Activated CD8-positive, alpha-beta memory T cell treated with anti-CD3 and anti-CD28 coated beads for 4 hours (primary cell): ENCODE measurements at places on chromosomes 7 and 10.

DNA sequence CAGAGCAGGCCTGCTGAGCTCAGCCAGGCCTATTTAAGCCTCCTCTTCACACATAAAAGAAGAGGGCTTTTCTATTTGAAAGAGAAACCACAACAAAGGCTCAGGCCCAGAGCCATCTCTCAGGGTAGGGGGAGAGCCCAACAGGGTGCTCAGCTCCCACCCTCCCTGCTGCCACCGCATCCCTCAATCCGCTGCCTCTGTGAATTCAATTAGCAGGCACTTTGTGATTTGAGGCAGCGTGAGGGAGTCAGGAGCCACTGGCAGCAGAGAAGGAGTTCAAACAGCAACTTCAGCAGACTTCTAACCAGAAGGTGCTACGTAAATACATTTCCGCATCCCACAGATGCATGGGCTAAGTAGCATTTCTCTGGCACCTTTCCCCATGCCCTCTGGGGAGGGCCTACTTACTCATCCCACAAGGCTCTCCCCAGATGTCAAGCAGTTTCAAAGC lies 45.2 kb downstream of the LRRC20 start:
- no peak for DNase-seq

DNA sequence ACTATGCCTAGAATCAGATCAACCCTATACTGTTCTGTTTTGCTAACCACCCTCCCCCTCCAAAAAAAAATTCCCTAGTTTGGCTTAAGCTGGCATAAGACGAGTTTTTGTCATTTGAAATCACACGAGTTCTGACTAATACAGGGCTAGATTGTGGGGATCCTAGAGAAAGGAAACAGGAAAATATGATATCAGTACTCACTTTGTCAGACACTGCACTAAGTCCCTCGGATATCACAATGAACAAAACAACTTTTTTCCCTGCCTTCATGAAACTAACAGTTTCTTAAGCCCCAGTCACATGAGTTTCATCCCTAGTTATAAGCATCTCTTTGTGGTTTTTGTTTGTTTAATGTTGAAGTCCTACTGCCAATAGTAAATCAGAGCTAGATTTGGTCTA lies 118.5 kb downstream of the ITGB8 start:
- DNase-seq: no peak

- DNase-seq: no peak
These were observed 32.4 kb downstream of the KMT2E start for GRCh38 chr7:105046414-105046813.

DNA sequence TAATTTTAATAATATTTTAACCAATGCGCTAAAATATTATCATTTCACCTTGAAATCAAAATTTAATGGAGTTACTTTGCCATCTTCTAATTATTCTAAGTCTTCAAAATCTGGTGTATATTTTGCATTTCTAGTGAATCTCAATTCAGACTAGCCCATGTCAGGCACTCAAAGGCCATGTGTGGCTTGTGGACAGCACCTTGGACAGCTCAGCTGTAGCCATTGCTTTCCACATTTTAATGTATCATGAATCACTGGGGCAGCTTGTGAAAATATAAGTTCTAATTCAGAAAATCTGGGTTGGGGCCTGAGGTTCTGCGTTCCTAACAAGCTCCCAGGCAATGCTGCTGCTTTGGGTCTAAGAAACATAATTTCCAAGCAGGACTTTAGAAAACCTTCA lies 57.2 kb downstream of the MGAM2 start:
- no peak for DNase-seq

GRCh38 chr7:134318443-134318842 lies 1.7 kb upstream of the SLC35B4 start:
- DNase-seq: no peak

GRCh38 chr10:80464557-80465450 lies 10.7 kb downstream of the TSPAN14 start:
- no peak for DNase-seq

GRCh38 chr7:22983257-22983855 lies 30.6 kb downstream of the HYCC1 start:
- no peak for DNase-seq

- DNase-seq: no peak
These were observed 79.5 kb downstream of the ITIH5 start for GRCh38 chr10:7587168-7587864.

- DNase-seq: no peak
These were observed 306.0 kb upstream of the TMEM229A start for GRCh38 chr7:124338861-124339260.

DNA sequence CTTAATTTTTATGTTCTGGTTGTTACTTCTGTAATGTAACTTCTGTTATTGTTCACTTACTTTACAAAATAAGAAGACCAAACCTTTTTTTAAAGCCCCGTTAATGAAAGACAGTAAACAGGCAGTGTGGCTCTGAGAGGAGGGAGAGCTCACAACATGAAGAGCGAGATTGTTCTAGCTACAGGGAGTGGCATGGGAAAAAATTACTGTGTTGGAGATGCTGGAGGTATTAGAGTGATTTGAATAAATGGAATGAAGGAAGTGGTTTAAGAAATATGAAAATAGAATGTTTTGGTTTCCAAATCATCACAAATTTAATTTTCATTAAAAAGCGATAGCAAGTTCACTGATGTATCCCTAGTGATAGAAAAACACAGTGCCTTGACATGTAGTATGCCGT lies 31.8 kb downstream of the REEP3 start:
- DNase-seq: no peak

DNA sequence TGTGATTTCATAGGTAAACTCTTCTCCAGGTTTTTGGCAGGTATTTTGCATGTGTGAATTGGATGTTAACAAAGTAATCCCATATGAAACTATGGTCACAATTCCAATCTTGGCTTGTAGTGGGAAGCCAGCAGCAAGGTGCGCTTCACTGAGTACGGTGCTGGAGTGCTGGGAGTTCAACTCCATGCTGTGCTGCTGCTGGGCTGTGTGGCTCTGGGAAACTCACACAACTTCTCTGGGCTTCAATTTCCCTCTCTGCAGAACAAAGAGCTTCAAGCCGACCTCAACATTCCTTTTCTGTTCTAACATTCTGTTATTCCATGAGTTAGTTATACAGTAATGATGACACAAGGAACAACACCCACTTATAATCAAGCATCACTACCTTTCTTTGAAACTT lies 18.2 kb upstream of the PITRM1 start:
- DNase-seq: no peak

DNA sequence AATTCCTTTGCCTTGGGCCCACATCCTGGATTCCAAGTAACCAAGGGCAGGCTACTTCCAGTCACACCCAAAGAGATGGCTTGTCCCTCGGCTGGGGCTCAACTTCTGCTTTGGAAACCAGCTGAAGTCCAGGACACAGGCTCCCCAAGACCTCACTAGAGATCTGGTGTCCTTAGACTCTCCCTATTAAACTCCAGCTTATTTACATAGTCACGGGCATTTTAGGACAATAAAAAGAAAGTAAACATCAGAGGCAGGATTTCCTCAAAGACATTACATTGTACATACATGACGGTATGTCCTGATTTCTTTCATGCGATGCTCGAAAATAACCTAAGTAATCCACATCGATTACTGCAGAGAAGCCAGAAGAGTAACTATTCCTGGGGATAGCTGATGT lies 461.5 kb upstream of the C7orf33 start:
- no peak for DNase-seq

- DNase-seq: no peak
These were observed 13.9 kb downstream of the GRB10 start for GRCh38 chr7:50768485-50769474.

DNA sequence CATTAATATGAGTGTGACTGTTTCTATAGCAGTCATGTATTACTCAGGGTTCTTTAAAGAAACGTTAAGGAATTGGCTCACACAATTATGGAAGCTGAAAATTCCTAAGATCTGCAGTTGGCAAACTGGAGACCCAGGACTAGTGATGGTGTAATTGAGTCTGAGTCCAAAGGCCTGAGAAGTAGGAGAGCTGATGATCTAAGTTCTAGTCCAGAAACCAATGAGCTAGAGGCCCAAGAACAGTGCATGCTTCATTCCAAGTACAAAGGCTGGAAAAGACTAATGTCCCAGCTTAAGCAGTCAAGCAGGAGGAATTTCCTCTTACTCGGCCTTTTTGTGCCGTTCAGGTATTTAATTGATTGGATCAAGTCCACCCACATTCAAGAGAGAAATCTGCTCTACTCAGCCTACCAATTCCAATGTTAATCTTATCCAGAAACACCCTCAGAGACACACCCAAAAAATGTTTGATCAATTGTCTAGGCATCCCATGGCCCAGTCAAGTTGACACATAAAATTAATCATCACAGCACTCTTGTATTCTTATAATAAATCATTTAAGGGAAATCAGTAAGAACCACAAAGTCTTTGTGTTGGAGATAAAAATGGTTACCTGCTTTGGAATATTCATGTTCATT lies 312.1 kb downstream of the PRKG1 start:
- no peak for DNase-seq

DNA sequence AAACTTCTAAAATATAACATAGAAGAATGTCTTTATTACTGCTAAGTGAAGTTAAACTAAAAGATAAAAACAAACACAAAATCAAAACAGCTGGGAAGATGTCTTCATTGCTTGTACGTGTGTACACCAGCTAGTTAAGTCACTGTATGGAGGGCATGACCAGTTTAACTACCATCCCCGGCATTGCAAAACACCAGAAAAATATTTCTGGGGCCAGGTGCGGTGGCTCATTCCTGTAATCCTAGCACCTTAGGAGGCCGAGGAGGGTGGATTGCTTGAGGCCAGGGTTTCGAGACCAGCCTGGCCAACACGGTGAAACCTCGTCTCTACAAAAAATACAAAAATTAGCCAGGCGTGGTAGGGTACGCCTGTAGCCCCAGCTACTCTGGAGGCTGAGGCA lies 19.2 kb upstream of the C7orf33 start:
- no peak for DNase-seq

DNA sequence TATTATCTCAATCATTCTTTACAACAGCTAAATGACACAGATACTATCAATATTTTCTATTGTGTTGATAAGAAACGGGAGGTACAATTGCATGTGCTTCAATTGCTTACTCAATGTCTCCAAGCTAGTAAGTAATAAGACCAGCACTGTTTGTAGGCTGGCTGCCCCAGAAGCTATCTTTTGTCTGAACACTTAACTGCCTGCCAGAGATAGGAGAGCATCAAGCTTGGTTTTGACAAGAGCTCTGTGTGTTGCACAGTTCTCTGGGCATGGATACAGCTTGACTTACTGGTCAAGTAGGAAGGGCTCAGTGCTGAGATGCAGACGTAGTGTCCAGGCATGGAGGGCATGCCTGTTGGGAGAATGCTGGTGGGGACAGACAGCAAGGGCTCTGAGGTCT lies 26.3 kb upstream of the CAPZA2 start:
- DNase-seq: no peak

DNA sequence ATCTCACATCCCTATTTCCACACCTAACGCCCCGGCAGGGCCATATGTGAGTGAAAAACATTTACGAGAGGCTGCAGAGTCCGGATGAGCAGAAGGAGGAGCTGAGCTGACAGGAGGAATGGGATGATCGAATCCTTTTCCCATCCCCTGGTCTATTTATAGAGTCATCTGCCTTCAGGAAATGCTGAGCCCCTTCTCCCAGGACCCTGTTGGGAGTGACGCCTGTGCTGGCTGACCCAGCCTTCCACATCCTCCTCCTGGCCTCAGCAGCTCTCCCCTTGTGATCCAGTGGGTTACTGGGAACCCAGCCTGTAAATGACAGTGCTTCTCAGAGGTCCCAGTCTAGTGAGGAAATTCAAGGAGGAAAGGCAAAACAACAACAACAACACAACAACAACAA lies 16.6 kb downstream of the DENND2A start:
- DNase-seq: no peak

DNA sequence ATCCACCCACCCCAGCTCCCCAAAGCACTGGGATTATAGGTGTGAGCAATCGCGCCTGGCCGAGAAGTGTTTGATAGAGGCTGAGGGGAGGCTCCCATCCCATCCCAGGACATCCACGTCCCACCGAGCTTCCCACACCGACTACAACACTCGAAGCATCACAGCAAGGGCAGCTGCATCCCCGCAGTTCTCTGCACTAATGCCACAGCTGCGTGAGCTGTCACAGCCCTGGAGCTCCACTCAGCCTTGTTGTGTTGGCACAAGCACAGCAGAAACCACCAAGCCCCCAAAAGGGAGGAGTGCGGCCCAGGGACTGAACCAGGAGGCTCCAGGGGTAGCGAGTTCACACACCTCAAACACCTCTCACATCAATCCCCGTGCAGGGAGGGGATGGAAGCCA lies 121.6 kb downstream of the DIP2C start:
- no peak for DNase-seq

DNA sequence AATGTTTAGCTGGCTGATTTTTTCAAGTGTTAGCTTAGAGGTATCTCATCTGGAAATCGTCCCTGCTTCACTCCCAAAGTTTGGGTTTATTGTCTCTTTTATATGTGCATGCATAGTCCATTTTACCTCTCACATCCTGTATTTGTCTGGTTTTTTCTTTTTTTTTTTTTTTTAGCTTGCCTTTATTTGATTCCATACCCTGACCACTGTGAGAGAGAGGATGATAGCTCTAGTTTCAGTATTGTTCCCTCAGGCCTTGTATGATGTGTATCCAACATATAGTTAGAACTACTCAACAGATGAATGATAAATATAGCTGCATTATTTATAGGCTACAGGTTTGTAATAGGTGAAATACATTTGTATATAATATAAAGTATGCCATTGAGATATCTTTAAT lies 29.9 kb downstream of the PCGF5 start:
- DNase-seq: no peak

DNA sequence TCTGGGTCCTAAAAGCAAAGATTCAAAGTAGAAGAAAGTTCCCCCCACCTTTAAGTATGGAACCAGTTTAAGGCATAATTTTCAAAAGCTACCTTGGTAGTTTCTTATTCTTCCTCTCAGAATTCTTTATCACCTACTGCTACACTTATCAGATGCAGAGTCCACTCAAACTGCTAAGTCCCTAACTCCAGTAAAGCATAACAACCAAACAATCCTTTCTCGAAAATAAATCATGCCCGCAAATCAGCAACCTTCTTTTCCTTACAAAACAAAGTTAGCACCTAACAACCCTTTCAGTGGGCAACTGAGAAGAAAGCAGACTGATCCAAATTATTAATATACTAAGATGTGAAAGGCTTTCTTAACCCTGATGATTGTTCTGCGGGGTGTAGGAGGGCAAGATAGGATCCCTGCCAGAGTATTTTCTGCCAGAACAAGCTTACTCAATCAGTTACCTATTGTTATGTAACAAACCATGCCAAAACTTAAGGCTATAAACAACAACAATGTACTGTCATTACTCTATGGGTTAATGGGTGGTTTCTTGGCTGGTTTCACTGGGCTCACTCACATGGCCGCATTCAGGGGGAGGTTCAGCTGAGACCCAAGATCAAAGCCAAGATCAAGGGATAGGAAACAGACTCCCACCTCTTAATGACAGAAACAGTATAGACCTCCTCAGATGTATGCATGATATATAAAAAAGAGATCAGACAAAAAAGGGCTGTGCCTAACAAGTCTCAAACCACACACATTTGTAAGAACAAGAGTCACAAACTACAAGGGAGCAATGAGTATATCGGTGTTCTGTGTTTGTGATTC lies 42.0 kb downstream of the CCDC6 start:
- DNase-seq: no peak

DNA sequence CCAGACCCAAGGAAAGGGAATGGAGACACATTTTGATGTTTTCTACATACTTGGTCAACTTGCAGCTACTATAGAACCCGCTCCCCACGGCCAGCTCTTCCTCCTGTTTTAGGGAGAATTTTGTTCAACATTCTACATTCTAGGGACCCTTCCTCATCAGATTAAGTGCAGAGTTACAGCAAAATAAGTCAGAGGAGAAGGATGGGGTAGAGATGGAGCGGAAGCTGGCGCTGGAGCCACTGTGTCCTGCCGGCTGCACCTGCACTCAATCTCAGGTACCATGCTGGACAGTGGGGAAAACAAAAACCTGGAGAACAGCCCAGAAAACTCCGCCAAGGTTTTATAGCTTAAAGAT lies 79.4 kb upstream of the EN2 start:
- DNase-seq: no peak
